ENCODE measurements at places on chromosomes 13 and 19.

- DNase-seq, result no peak
These were observed 705.5 kb upstream of the PCDH9 start for GRCh38 chr13:67935626-67936025.

DNA sequence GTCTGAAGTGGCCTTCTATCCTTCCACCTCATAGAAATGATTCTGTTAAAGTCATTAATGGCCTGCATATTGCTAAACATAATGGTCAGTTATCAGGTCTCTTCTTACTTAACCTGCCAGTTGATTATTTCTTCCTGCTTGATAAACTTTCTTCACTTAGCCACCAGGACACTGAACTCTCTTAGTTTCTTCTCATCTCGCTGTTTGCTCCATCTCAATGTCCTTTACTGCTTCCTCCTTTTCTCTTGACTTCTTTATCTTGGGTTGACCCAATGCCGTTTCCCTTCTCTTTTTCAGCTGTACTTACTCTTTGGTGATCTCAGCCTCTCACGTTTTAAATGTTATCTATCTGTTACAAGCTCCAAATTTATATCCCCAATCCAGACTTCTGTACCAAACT is 17.1 kb upstream of the CLC start:
- DNase-seq, result no peak

DNA sequence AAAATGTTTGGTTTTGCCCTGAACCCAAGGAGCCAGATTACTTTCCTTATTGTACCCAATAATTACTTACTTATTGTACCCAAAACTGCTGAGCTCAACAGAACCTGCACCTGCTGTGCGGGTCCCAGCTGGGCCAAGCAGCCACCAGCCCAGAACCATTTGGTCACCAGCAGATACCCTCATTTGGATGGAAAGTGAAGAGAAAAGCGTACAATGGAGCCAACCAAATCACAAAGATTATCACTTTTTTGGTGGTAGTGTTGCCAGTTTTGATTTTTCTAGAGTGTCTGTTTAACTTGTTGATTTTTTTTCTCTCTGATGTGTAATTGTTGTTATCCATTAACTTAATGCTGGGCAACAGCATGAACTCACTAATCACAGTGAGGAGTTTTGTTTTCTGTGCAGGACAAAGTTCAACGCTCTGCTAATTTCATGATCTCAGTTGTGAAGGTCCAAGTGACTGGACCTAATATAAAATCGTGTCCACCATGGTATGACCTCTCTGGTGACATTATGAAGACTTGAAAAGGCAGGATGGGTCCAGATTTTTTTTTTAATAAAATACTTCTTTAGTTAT is 23.8 kb downstream of the SPATA13 start:
- DNase-seq, result no peak

GRCh38 chr19:3378352-3379150 is 12.2 kb downstream of the NFIC start:
- no peak for DNase-seq

DNA sequence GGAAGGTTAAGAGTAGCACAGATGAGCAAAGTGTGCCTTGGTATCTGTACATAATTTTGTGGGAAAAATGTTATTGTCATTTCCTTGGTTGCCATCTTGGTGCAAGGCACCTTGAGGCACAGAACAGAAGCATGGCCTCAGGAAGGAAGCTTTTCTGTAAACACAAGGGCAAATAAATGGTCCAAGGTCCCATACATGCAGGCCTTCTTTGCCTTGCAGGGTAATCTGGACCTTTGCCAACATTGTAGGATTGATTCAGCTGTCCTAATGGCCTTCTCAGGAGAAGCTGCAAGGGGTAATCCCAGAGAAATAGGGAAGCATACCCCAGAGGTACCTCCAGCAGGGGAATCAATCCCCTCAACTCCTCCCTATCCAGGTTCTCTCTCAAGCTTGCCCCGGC is 9.0 kb upstream of the MLLT1 start:
- no peak for DNase-seq

GRCh38 chr13:81207636-81208035 is 866.7 kb upstream of the SPRY2 start:
- DNase-seq, result no peak

- no peak for DNase-seq
These were observed 37.0 kb upstream of the MAP3K10 start for GRCh38 chr19:40154121-40154680.

- no peak for DNase-seq
These were observed 17.0 kb downstream of the EFNA2 start for GRCh38 chr19:1302533-1303239.

DNA sequence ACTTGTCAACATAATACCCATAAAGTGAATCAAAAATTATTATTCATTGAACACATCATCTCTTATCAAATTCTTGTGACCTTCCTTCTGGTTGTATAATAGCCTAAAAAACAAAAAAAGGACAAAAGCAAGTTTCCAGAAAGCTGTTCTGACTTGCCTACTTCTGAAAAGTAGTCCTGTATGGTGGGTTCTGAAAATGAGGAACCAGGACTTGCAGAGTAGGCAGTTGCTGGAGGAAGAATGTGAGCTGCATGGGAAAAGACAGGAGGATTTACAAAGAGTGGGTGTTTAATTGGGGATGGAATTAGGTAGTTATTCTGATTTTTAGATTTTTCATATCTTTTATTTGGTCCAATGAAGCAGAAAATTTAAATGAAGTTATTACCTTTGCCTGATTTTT is 56.7 kb downstream of the RCBTB2 start:
- DNase-seq, result no peak

DNA sequence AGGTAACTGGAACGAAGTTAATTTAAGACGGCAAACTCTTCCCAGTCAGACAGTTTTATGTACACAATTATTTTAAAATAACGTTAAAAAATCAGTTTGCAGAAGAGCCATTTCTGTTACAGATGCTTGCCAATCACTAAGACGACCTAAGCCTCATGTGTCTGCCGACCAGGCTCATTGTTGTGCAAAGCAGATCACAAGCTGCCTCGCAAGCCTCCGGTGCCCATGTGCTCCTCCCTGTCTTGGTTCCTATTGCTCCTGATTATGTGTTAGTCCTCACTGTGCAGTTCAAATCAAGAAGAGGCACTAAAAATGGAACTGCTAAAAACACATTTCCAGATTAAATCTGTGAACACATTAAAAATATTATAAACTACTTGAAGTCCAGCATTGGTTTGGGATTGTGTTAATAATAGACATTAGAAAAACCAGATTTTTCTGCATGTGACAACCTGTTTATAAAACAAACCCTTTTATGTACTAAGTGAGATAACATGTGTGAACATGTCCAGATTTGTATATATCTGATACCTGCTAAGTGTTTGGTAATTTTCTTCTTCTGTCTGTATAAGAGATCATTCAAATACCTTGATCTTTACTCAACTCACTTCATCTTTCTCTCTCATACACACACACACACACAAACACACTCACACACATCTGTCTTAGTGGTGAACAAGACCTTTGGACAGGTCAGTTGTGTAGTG is 81.9 kb upstream of the SLC15A1 start:
- DNase-seq, result no peak

- no peak for DNase-seq
These were observed 204.2 kb upstream of the ARGLU1 start for GRCh38 chr13:106772006-106772601.

DNA sequence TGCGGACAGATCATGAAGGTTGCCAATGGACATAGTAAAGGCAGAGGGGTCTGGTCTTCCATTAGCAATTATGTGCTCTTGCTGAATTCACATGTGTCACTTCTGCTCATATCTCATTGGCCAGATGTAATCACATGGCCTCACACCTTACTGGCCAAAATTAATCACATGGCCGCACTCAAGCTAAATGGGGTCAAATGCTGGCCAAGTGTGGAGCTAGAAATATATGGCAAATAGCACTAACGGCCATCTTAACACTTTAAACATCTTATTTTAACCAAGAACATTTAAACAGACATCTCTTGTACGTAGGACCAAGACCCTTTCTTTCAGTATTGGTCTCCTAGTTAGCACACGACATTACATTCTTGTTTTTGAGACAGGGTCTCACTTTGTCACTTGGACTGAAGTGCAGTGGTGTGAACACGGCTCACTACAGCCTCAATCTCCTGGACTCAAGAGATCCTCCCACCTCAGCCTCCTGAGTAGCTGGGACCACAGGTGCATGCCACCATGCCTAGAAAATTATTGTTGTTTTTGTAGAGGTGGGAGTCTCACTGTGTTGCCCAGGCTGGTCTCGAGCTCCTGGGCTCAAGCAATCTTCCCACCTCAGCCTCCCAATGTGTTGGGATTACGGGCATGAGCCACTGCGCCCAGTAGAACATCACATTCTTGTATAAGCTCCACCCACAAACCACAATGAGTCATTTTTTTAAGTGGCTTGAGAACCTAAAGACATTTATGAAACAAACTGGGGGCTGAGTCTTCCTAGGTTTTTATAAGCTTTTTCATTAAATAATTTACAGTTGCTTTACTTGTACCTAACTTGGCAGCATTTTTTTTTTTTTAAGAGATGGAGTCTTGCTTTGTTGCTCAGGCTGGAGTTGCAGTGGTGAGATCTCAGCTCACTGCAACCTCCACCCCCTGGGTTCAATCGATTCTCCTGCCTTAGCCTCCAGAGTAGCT is 2.9 kb upstream of the PTOV1 start:
- peak; percentile 31 for DNase-seq

GRCh38 chr13:51645154-51645650 is 60.9 kb downstream of the WDFY2 start:
- DNase-seq, result peak; percentile 54

DNA sequence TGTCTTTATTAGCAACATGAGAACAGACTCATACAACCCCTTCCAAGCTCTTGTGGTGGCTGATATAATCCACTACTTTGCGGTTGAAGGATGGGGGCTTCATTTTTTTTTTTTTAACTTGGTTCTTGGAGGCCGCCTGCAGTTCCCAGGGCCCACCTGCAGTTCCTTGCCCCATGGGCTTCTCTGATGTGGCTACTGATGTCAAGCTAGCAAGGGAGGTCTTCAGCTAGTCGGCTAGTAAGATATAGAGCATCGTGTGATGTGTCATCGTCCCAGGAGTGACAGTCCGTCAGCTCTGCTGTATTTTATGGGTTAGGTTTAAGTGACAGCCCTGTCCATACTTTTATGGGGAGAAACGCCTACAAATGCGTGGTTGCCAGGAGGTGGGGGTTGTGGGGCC is 26.1 kb downstream of the UHRF1 start:
- DNase-seq, result no peak

DNA sequence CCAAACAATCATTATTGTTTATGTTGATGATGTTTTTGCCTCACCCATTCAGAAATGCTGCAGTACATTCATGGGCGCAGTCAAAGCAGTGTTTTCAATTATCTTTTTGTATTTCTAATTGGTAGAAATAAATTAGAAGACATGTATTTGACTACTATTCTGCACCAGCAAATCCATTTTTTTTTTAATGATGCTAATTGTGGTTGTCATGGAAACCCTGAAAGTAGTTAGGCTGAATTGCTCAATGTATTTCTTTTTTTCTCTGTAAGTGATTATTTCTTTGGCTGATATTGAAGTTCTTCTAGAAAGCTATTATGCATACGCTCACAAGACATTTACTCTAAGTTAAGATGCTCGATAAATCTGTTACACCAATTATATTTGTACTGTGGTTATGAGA is 101.2 kb downstream of the RFC3 start:
- DNase-seq, result no peak

Measured in fibroblast of skin of left biceps (primary cell).